Pancreas (tissue), 10 donors: ENCODE measurements at places on chromosomes 12 and 14. TPM values are rescaled to one million over a fixed set of nuclear protein-coding genes. Genes with fewer than 3 reads are reported as not detected.

Gene IRAK3
- 2.1 TPM for total RNA-seq

GRCh38 chr14:70186900-70187451 lies 1.8 kb downstream of the SLC8A3 start:
- no peak overlapping the region for H3K27ac ChIP-seq
- H3K36me3 ChIP-seq: no peaks in the 10 kb centered on the region
- no peaks in the 10 kb centered on the region for H3K4me1 ChIP-seq
- no peak for DNase-seq
- no peaks in the 10 kb centered on the region for H3K27me3 ChIP-seq

DNA sequence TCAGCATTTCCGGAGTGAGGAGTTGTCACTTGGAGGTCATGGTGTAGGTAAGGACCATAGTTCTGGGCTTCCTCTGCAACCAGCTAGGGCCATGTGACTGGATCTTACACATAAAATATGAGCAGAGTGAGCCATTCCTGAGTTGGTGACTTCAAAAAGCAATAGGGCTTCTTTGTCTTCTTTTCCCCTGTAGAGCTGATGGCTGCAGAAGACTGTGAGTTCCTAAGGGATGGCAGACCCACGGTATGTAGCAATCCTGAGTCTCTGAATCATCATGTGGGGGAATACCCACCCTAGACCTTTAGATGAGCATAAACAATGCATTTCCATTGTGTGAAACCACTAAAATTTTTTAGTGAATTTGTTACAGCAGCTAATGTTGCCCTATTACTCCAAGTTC lies 151.1 kb upstream of the TBX3 start:
- no peak overlapping the region for H3K27ac ChIP-seq
- no peaks in the 10 kb centered on the region for H3K36me3 ChIP-seq
- DNase-seq: no peak
- no peaks in the 10 kb centered on the region for H3K4me1 ChIP-seq
- H3K27me3 ChIP-seq: no peaks in the 10 kb centered on the region

GRCh38 chr12:90407841-90408240 lies 547.1 kb downstream of the CCER1 start:
- H3K27me3 ChIP-seq: no peaks in the 10 kb centered on the region
- no peak overlapping the region for H3K27ac ChIP-seq
- no peaks in the 10 kb centered on the region for H3K36me3 ChIP-seq
- DNase-seq: no peak
- H3K4me3 ChIP-seq: no peak overlapping the region

DNA sequence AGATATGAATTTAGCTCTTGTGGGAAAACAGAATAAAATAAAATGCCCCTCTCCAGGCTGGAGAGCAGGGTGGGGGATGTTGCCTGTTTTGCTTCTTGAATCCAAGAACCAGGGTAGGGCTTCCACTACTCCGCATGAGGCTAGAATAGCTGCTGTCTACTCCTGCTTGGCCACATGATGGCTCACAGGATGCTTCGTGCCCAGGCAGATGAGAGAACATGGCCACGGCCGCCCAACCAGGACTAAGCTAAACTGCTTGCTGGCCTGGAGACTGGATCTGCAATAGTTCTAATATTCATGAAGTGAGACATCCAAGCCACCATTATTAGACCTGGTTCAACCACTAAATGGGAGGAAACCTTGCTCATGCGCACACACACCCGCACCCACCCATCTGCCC lies 122.2 kb upstream of the METAP2 start:
- no peaks in the 10 kb centered on the region for H3K36me3 ChIP-seq
- no peak overlapping the region for H3K4me3 ChIP-seq
- DNase-seq: no peak
- H3K27ac ChIP-seq: no peak overlapping the region
- no peaks in the 10 kb centered on the region for H3K27me3 ChIP-seq

DNA sequence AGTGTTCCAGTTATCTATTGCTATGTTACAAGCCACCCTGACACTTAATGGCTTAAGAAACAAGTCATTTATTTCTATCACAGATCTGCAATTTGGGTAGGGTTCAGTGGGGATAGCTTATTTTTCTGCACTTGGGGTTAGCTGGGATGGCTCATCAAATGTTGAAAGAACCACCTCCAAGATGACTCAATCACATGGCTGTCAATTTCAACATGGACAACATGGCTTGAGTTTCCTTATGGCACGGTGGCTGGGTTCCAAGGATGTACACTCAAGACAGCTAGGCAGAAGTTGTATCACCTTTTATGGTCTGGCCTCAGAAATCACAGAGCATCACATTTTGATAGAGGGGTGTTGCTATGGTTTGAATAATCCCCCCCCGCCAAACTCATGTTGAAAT lies 24.5 kb upstream of the IGF1 start:
- no peak overlapping the region for H3K4me3 ChIP-seq
- H3K27ac ChIP-seq: no peak overlapping the region
- no peaks in the 10 kb centered on the region for H3K27me3 ChIP-seq
- no peak for DNase-seq
- H3K36me3 ChIP-seq: no peaks in the 10 kb centered on the region

- H3K27ac ChIP-seq: no peak overlapping the region
- no peaks in the 10 kb centered on the region for H3K36me3 ChIP-seq
- H3K27me3 ChIP-seq: peaks cover 6% of the 10 kb centered on the region
- H3K4me3 ChIP-seq: no peak overlapping the region
Observed at GRCh38 chr12:129701631-129702101, 202.2 kb downstream of the TMEM132D start.

- H3K36me3 ChIP-seq: no peaks in the 10 kb centered on the region
Observed at GRCh38 chr14:95311752-95312151, 8.0 kb downstream of the CLMN start.

Gene NABP2
- 15.4 TPM for total RNA-seq

DNA sequence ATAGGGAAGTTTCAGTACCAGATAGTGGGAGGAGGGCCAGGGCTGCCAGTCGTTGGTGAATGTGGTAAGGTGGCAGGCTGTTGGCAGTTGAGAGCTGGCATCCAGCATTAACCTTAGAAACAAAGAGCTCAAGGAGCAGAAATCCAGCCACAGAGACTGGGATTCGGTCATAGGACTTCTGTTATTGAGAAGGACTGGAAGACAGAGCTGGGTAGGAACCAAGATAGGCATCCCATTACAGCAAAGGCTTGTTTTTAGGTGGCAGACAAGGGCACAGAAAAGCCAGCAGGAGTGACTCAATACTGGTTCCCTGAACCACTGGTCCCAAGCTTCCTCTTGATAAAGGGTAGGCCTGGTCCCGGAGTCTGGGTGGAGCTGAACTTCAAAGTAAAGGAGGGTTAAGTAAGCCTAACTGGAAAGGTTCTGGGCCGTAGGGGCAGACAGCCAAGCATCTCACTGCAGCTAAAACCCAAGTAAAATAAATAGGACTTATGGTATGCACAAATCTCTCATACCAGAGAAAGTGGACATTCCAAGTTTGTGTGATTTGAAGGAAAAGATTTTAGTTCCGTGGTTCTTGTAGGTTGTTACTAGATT lies 147.9 kb downstream of the ETV6 start:
- peaks cover 21% of the 10 kb centered on the region for H3K4me1 ChIP-seq
- no peak overlapping the region for H3K4me3 ChIP-seq
- H3K36me3 ChIP-seq: no peaks in the 10 kb centered on the region

Gene CLEC2D
- 1.5 TPM for total RNA-seq

DNA sequence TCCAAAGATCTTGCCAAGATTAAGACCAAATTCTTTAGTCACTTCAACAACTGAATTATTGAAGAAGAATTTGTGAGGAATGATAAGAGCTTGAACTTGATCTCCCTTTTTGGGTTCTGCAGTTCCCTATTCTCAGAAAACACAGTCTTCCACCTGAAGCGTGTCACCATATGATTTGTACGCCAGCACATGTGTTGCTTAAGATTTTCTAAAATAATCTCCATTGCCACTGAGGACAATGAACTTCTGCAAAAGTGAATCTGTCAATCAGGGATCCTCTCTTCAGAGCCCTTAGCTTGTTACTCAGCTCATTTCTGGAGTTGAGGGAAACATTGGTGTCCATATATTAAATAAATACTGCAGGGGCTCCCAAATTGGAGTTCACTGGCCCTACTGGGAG lies 4.2 kb upstream of the SPIC start:
- no peaks in the 10 kb centered on the region for H3K27me3 ChIP-seq
- no peak overlapping the region for H3K4me3 ChIP-seq
- DNase-seq: no peak
- H3K27ac ChIP-seq: no peak overlapping the region

DNA sequence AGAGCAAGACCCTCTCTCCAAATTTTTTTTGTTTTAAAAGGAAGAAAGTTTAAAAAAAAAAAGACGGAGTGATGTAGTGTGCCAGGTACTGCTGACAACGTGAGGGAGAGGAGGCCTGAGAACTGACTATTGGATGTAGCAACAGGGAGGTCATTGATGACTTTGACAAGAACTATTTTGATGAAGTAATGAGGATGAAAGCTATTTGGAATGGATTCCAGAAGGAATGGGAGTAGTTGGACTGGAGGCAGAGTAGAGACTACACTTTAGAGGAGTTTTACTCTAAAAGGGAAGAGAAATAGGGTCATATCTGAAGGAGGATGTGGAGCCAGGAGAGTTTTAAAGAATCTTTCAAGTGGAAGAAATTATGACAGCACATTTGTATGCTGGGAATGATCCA lies 27.8 kb upstream of the SLC38A2 start:
- H3K4me1 ChIP-seq: peaks cover 5% of the 10 kb centered on the region
- no peak for DNase-seq
- no peaks in the 10 kb centered on the region for H3K36me3 ChIP-seq
- no peak overlapping the region for H3K27ac ChIP-seq
- no peak overlapping the region for H3K4me3 ChIP-seq

GRCh38 chr12:25810683-25811082 lies 147.8 kb upstream of the RASSF8 start:
- no peak overlapping the region for H3K27ac ChIP-seq
- DNase-seq: no peak
- H3K36me3 ChIP-seq: no peaks in the 10 kb centered on the region
- no peaks in the 10 kb centered on the region for H3K4me1 ChIP-seq

DNA sequence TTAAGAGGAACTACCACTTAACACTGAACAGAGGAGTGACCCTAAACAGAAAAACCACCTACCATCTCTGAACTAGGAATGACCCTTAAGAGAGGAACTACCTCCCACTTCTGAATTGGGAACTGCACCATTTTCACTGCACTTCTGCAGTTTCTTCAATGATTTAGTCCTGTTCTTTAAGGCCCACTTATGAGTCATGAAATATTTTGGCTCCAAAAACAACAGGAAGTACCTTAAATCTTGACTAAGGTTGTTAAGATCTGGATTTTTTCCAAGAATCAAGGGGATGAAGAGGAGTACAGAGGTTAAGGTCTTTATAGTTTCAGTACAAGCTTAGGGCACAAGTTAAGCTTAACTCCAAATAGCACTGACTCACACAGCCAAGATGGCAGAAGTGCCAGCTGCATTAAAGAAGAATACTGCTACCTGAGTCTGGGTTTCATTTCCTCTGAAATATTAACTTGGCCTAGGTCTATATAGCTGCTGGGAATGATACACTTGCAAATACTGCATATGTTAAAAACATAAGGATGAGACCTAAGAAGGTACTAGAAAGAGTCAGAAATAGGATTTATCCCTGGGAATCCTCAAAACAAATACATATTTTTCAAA lies 4.2 kb downstream of the NPC2 start:
- no peak overlapping the region for H3K27ac ChIP-seq
- no peak overlapping the region for H3K4me3 ChIP-seq
- no peaks in the 10 kb centered on the region for H3K4me1 ChIP-seq
- no peaks in the 10 kb centered on the region for H3K36me3 ChIP-seq
- no peaks in the 10 kb centered on the region for H3K27me3 ChIP-seq

Gene AQP6
- not detected for total RNA-seq

Gene LRP1
- 56.2 TPM for total RNA-seq

Gene KLHL28
- total RNA-seq: 7.4 TPM

GRCh38 chr12:5872745-5873144 lies 72.3 kb downstream of the ANO2 start:
- no peak for DNase-seq
- no peaks in the 10 kb centered on the region for H3K4me1 ChIP-seq
- H3K27ac ChIP-seq: no peak overlapping the region
- no peak overlapping the region for H3K4me3 ChIP-seq
- H3K36me3 ChIP-seq: no peaks in the 10 kb centered on the region

DNA sequence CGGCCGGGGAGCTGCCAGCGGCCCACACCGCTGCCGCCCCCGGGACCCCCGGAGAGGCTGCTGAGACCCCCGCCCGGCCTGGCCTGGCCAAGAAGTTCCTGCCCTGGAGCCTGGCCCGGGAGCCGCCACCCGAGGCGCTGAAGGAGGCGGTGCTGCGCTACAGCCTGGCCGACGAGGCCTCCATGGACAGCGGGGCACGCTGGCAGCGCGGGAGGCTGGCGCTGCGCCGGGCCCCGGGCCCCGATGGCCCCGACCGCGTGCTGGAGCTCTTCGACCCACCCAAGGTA lies 12.8 kb downstream of the SH2B3 start:
- no peak overlapping the region for H3K4me3 ChIP-seq
- DNase-seq: no peak
- no peak overlapping the region for H3K27ac ChIP-seq
- H3K27me3 ChIP-seq: no peaks in the 10 kb centered on the region
- H3K36me3 ChIP-seq: no peaks in the 10 kb centered on the region

DNA sequence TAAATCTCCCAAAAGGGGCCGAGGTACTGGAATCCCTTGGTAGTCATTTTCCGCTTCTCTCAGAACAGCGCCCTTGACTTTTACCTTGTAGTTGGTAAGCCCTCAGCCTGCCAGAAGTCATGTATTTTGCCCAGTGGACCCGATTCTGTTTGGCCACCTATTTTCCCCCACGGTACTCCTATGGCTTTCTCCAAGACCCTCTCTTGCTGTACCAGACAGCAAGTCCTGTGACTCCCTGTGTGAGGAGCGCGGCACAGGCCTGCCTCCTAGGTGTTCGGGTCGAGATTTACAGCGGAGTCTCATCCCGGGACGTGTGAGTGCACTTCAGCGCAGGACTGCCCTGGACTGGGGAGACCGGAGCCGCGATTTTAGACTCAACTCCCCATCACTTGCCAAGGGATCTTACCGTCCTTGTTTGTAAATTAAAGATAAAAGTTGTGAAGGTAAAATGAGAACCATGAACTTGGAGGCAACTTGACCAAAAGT lies 1.1 kb upstream of the MBD6 start:
- peaks cover 41% of the 10 kb centered on the region for H3K4me1 ChIP-seq
- H3K27ac ChIP-seq: peak overlapping the region; percentile 95
- DNase-seq: peak; percentile 79
- H3K36me3 ChIP-seq: peaks cover 7% of the 10 kb centered on the region
- no peaks in the 10 kb centered on the region for H3K27me3 ChIP-seq

Gene ASPG
- 0.52 TPM for total RNA-seq

DNA sequence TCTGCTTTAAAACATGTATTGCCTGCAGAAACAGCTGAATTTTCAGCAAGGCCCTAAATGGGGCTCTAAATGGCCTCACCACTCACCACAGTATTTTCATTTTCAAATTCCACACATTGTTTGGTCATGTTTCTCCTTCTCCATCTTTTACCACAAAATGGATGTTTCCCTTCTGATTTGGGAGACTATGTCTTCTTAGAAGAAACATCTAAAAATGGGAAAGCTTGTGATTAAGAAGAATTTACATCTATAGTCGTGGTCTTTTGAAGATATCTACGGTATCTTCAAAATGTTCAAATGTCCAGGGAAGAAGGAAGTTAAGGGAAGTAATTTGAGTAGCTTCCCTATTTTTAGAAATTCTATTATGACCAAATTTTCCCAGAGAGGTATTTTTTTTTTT lies 20.7 kb upstream of the TUBA1C start:
- H3K27ac ChIP-seq: no peak overlapping the region
- H3K4me1 ChIP-seq: no peaks in the 10 kb centered on the region
- no peak for DNase-seq
- H3K36me3 ChIP-seq: no peaks in the 10 kb centered on the region
- no peak overlapping the region for H3K4me3 ChIP-seq
